Activated CD4-positive, alpha-beta T cell treated with anti-CD3 and anti-CD28 coated beads for 36 hours (primary cell): ENCODE measurements at places on chromosomes 7 and 10. TPM values are rescaled to one million over a fixed set of nuclear protein-coding genes. Genes with fewer than 3 reads are reported as not detected.

DNA sequence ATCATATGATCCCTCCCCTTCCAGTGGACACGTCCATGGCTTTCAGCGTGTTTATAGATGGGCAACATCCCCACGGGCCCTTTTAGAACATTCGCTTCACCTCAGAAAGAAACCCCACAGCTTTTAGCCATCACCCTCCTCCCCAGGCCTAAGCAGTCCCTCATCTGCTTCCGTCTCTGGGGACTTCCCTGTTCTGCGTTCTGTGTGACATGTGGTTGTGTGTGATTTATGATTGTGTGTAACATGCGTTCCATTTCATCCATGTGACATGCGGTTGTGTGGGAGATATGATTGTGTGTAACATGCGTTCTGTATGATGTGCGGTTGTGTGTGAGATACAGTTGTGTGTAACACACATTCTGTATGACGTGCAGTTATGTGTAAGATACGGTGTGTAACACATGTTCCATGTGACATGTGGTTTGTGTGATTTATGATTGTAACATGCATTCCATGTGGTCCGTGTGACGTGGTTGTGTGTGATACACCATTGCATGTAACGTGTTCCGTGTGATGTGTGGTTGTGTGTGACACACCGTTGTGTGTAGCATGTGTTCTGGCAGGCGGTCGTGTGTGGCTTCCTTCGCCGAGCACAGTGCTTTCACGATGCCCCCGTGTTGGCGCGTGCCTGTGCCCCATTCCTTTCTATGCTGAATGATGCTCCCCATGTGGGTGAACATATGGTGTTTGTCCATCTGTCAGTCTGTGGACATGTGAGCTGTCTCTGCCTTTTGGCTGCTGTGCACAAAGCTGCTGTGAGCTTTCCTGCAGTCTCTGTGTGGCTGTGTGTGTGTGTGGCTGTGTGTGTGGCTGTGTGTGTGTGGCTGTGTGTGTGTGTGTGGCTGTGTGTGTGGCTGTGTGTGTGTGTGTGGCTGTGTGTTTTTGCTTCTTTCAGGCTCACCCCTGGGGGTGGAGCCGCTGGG, 26.2 kb downstream of the PWWP2B start:
- no peak for DNase-seq

DNA sequence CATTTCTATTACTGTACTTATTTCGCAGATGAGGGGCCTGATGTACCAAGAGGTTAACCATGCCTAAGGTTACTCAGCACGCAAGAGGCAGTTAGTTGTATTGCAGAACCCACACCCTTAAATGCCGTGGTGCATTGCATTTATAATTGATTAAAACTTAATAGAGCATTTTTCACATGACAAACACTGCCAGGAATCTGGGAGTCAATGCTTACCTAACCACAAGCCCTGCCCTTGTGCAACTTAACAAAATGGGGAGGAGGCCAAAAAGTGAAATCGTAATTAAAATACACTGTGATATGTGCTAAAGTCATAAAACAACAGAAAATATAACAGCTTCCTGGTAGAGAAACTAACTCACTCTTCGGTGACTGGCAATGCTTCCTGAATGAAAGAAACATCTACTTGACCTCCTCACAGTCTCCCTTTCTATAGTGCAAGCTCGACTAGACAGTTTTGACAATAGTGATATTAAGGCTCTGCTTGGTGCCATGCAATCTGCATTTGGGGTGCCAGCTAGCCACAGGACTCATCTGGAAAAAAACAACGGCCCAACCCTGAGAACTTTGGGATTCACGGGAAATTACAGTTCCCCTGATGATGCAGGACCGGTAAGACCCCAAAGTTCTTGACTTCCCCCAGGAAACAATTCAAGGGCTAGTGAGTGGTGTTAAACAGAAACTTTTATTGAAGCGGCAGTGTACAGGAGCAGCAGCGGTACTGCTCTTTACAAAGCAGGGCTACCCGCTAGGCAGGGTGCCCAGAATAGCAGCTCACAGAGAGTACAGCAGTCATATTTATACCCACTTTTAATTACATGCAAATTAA, 612.4 kb downstream of the TNS3 start:
- DNase-seq, result no peak

GRCh38 chr10:1074748-1075308, 18.6 kb downstream of the WDR37 start:
- no peak for DNase-seq

DNA sequence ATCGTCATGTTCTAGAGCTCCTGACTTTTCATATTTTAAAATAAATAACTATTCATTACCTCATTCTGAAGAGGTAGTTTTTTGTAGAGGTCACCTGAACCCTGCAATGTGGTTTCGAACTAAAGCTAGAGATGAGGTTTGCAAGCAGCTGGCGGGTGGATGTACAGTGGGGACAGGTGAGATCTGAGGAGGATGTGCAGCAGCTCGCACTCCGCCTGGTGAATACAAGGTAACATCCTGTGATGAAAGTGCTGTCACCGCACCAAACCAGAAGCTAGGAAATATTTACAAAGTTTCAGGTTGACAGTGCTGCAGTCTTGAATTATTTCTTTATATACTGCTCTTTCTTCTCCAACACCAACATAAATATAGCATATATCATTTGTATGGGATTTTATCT, 26.5 kb downstream of the NDUFB2 start:
- DNase-seq, result peak; percentile 74

- no peak for DNase-seq
Measured at GRCh38 chr7:18437101-18437500, 58.4 kb upstream of the HDAC9 start.

GRCh38 chr7:28397141-28397540, 15.2 kb upstream of the CREB5 start:
- no peak for DNase-seq

GRCh38 chr7:134396031-134396430, 62.9 kb downstream of the AKR1B1 start:
- DNase-seq, result no peak

GRCh38 chr10:101450277-101451080, 96.5 kb downstream of the BTRC start:
- DNase-seq, result no peak

GRCh38 chr10:65581426-65582026, 1344.3 kb upstream of the LRRTM3 start:
- no peak for DNase-seq

DNA sequence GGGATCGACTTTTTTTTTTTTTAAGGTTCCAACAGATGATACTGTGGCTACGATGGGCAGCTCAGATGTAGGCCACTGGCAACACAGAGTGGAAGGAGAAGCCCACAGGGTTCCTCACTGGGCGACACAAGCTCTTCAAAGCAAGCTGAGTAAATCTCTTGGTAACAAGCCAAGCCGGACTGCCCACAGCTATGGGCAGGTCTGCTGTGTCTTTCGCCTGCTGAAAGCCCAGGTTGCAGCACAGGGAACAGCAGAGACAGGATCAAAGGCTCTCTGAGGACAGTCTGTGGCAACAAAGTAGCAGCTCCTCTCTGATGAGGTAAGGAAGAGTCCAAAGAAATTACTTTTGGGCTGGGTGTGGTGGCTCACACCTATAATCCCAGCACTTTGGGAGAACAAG, 83.6 kb downstream of the KCNMA1 start:
- no peak for DNase-seq

DNA sequence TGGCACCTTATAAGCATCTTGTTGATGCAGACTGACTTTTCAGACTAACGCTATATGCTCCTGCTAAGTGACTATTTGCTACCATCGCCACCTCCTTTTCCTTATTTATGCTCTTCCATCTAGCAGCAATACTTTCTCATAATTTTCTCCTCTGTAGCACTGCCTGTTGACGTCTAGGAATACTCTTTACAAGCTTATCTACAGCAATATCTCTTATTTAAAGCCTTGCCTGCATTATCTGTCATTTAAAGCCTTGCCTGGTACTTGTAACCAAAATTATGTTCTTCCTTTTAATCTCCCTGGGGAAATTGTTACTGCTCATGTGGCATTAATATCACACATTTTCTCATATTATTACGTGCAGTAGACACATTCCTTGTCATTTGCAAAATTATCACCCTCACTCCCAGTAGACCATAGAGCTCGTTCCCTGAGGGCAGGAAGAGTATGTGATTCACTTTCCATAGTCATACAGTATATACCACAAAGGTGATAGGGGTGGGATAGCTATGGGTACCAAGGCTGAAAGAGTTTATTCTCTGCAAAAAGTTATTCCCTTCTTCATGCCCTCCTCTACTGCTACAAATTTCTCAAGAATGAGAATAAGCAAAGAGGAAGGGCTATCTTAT, 359.7 kb upstream of the PCDH15 start:
- no peak for DNase-seq

GRCh38 chr7:93890464-93891068, at the start of gene TFPI2:
TFPI2 (minus strand) TSS chr7:93890753; CDS start chr7:93890678, 75 bp downstream.
- DNase-seq, result peak; percentile 57

DNA sequence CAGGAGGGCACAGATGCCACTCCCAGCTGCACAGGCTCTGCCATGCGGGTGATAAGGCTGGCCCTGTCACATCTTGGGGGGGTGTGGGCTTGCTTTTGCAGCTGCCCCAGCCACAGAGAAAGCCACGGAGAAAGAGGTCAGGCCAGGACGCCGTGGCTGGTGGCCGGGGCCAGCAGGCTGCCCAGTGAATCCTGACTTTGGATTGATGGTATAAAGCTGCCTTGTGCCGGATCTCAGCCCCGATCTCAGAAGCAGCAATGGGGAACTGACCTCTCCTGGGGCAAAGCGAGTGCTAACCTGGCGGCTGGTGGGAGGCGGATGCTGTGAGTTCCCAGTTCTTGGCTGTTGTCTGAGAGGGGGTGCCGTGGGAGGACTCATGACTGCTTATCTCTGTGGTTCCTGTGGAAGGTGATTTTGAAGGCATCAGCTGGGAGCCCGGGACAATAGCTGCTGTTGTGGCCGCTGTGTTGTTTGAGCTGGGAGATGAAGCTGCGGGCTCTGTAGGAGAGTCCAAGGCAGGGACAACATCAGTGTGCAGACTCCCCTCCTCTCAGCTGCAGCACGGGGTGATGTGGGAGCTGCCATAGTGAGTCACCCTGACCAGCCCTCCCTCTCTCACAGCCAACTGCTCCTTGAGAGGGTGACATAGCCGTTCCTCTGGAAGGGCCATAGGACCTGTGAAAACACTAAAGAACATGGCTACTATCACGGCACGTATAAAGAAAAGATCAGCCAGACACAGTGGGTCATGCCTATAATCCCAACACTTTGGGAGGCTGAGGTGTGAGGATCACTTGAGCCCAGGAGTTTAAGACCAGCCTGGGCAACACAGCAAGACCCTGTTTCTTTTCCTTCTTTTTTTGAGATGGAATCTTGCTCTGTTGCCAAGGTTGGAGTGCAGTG, 17.0 kb downstream of the IL15RA start:
- no peak for DNase-seq

- no peak for DNase-seq
Measured at GRCh38 chr10:4984223-4984622, 19.4 kb downstream of the AKR1C2 start.

- no peak for DNase-seq
Measured at GRCh38 chr10:48500771-48501170, 104.1 kb downstream of the ARHGAP22 start.

- DNase-seq, result peak; percentile 32
Measured at GRCh38 chr7:5424749-5425506, 1.3 kb upstream of the TNRC18 start.

DNA sequence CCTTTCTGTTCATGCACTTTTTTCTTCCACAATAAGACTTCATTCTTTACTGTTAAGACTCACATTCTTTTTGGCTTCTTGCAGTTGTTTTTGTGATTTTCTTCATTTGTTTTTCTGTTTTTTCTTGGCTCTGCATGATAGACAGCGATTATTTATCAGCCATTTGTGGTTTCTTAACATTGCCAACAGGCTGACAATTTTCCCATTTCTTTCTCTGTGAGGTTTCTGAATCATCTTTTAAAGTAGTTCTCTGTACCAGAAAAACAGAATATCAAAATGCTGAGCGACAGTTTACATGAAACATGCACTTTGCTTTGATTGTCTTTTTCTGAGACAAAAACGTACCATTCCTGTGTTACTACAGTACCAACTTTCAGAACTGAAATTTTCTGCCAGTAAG, 334.2 kb upstream of the MAGI2 start:
- no peak for DNase-seq

DNA sequence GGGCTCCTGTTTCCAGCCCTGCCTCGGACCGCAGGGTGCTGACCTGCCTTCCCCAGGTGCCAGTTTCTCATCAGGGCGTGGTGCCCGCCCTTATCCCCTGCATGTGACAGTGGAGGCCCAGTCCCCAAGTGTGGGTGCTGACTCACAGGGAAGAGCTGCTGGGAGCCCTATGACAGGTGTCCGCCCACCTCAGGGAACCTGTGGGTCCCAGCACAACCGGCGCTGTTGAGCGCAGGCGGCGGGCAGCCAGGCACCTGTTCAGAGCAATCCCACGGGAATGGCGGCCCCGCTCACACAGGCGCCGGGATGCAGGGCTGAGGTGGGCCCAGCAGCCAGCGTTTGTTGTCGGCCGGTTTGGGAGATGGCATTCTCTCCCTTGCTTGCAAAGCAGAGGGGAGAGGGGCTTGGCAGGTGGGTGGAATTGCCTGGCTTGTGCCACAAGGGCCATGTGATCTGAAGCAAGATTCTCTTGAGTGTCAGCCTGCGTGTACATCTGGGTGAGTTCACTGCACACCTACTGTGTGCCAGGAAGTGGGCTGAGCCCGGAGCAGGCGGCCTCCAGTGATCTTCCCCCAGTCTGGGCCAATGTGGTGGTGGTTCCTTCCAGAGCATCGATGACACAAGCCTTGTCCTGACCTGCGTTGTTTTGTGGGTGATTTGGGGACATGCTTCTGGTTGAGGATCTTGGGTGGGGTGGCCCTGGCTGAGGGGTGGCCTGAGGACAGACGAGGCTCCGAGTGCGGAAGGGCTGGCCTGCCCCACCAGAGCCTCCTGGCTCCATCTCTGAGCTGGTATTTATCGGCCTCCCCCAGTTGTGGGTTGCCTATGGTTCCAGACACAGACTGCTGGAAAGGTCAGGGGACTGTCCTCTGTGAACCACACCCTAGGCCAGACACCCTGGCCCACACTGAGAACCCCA, 2.4 kb downstream of the PWWP2B start:
- no peak for DNase-seq

GRCh38 chr7:80453699-80454340, 58.0 kb downstream of the GNAT3 start:
- no peak for DNase-seq

The NPY gene
- total RNA-seq, result not detected

The FANK1 gene
- 1.0 TPM for total RNA-seq

The TBXAS1 gene
- 5.1 TPM for total RNA-seq

The DNAJC12 gene
- 7.0 TPM for total RNA-seq

The SLC26A3 gene
- not detected for total RNA-seq

The AKR1B1 gene
- 120 TPM for total RNA-seq

The FAM13C gene
- not detected for total RNA-seq

The PRLHR gene
- not detected for total RNA-seq
